ENCODE measurements at places on chromosomes 1 and 21. TPM values are rescaled to one million over a fixed set of nuclear protein-coding genes. Genes with fewer than 3 reads are reported as not detected.

CXADR gene
- 93.0 TPM for total RNA-seq

OR10R2 gene
- total RNA-seq = not detected

- DNase-seq = no peak
Measured at GRCh38 chr1:36349839-36350238, 26.4 kb upstream of the EVA1B start.

DNA sequence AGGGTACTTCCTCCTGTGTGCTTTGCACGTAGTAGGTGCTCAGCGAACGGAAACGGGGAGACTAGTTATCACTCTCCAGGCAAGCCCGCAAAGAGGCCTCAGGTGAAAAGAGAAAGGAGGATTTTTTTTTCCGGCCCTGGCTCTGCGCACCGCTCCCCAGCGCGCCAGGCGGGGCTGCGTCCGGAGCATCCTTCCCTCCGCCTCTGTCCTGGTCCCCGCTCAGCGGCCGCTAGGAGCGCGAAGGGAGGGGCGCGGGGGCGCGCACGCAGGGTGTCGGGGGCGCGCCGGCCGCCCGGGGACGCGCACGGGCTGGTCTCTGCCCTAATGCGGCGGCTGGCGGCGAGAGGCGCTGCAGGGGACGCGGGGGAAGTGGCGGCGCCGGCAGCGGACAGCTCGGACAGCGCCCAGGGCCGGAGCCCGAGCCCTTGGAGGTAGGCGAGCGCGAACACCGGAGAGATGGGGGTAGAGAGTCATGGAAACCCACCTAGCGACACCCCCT is 42.3 kb upstream of the NFASC start:
- no peak for DNase-seq

DNA sequence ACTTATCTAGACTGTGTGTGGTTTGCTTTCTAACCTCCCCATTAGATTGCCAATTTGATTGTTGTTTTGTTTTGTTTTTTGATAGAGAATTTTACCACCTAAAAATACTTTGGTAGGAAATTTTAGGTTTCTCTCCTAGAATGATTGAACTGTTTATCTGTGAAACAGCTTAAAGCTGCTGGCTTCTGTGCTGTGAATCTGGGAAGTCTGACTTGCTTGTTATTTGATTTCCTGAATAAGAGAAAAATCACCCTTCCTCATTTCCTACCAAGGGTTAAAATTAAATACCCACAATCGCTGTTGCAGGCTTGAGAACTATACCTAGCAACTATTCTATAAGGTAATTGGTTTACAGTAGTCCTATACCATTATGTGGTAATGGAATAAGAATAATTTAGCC is 198.9 kb upstream of the CACYBP start:
- no peak for DNase-seq

- DNase-seq = no peak
Measured at GRCh38 chr1:215526147-215526845, 40.8 kb upstream of the KCTD3 start.

GRCh38 chr1:29364101-29364678 is 127.9 kb downstream of the PTPRU start:
- no peak for DNase-seq

- DNase-seq = no peak
Measured at GRCh38 chr21:36430841-36431240, 45.6 kb downstream of the CHAF1B start.

- DNase-seq = no peak
Measured at GRCh38 chr1:230459465-230459864, 33.3 kb upstream of the PGBD5 start.

GRCh38 chr1:110190282-110190929 is 19.7 kb upstream of the KCNC4 start:
- DNase-seq = no peak
